ENCODE measurements at places on chromosomes 12 and 14.

DNA sequence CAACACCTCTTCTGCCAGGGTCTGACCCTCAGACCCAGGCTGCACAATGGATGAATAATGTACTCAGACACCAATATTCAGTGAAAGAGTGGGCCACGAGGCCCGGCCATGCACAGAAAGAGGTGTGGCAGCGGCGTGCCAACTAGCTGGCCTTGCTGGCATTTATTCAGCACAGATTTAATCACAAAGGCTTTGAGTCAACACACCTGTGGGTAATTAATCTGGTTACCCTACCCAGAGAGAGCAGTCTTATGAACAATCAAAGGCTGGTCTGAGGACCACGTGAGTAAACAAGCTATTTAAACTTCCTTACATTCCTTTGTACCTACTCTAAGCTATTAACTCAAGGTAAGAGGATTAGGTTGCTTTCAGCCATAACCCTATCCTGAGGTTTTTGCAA is 324.8 kb downstream of the C12orf50 start:
- DNase-seq, result peak; percentile 10

GRCh38 chr14:64637735-64638473 is 66.3 kb upstream of the PLEKHG3 start:
- no peak for DNase-seq

DNA sequence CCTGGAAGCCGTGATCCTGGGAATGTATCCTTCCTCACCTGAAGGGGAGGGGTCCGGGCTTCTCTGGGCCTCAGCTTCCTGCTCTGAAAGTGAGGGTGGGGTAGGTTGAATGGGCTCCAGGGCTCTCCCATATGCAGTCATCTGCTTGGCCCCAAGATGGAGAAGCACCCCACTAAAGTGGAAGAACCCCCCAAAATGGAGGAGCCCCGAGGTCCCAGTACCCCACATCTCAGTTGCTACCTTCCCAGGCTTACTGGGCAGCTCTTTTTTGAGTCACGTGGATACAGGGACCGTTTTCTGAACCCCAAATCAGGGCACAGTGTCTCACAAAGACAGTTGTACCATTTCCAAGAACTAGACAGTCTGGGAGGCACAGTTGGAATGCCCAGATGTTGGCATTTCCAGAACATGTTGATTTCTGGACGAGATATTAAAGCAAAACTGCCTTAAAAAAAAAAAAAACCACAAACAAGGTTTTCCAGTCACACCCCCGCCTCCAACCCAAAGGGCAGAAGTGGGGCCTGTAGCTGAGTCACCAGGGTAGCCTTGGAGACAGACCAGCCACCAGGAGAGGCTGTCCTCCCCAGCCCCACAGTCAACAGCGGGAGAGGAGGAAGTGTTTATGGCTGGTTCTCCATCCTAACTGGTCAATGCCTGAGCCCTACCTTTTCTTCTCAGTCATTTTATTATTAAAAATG is 12.1 kb downstream of the VASH1 start:
- no peak for DNase-seq

DNA sequence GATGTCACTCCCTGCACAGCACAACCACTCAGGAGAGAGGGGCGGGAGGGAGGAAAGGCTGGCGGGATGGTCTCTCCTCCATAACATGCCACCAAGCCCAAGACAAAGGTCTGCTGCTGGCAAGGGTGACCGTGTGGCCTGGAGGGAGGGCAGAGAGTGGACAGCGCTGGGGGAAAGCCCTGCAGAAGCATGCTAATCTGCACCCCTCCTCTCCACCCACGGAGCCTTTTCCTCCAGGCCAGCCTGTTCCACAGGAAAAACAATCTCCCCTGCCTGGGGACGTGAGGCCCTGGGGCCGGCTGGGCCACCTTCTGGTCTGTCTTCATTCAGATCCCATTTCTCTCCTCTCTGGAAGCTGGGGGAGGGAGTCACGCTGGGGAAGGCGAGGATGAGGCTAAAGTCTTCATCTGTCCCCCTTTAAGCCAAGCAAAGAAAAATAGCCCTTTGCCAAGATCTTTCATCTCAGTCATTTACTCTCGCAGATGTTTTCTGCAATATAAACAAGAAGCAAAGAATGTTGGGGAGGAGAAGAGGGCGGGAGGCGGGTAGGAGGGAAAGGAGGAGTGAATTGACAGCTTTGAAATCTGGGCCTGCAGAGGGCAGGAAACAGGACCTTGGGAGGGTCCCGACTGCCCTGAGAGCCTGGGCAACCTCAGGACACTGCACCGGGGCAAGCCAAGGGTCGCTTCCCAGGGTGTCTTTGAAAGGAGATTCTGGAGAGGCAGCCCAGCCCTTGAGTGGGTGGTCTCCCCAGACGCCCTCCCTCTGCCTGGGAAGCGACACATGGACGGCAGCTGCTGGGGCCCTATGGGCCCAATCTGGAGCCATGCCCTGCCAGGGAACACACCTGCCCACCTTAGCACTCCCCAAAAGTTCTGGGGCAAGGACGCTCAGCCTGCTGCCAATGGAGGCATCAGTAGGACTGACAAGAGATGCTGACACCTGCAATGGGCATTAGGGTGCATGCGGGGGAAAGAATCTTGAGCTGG is 133.6 kb downstream of the ZFP36L1 start:
- DNase-seq, result no peak
